ENCODE measurements at places on chromosomes 2 and 18. TPM values are rescaled to one million over a fixed set of nuclear protein-coding genes. Genes with fewer than 3 reads are reported as not detected.
A peak's percentile ranks its signal among the peaks of the same experiment; 100 is the strongest.

Gene SIX2
- total RNA-seq: not detected

Gene CABYR
- 7.9 TPM for total RNA-seq

Gene SCN7A
- total RNA-seq: not detected

Gene RESP18
- not detected for total RNA-seq

DNA sequence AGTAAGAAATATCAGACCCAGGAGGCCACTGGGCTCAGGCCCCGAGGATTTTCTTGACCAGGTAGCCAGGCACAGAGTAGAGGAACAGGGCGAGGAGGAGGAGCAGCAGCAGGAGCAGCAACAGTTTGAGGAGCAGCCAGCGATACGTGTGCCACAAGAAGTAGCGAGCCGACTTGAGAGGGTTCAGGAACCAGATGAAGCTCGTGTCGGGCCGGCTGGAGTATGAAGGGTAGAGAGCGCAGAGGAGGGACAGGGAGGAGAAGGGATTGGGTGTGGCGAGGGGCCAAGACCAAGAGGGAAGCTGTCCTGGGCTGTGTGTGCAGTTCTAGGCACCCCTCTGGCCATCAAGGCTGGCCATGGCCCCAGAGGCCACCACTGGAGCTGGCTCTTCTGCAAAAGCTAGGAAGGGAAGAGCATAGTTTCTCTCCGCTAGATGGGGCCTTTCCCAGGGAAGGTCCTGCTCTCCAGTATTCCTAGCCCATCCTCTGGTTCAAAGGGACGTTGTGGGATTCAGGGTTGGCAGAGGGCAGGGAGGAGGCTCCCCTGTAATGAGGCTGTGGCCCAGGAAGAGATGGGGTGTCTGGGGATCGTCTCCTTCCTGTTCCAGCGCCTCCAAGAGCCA is 17.8 kb downstream of the OTOF start:
- DNase-seq: no peak

DNA sequence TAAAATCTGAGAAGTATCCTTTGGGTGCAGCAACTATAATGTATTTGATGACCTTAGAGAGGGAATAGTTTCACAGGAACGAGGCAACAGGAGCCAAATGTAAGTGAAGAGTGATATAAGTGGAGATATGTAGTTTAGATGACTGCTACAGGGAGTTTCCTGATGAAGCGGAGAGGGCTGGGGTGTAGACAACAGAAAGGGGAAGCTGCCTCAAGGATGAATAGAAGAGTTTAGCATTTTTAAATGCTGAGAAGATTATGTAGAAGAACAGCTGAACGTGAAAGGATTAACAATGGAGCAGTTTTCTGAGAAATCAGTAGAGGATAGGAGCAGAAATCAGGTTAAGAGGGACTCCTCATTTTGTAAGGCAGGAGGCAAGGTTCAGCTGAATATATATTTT is 133.3 kb downstream of the LCLAT1 start:
- DNase-seq: no peak

- DNase-seq: no peak
Observed at GRCh38 chr18:3960142-3960541, 495.0 kb downstream of the DLGAP1 start.

- DNase-seq: peak; percentile 49
Observed at GRCh38 chr2:72497763-72498162, 328.1 kb downstream of the EXOC6B start.

DNA sequence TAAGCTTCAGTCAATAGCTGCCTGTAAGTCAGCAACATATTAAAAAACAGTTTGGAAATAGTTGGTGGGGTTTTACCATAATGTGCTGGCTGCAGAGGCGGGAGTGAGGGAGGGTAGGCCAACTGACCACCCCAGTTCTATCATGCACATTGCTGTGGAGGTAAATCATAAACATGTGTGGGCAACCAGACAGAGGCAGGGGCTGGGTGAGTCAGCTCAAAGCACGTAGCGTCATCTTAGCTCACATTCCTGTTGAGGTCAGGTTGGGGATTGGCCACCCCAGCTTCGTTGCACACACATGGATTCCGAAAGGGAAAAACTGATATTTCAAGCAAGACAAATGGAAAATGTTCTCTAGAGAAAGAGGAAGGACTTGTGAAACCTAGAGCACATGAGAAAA is 19.5 kb downstream of the GPR45 start:
- DNase-seq: no peak

DNA sequence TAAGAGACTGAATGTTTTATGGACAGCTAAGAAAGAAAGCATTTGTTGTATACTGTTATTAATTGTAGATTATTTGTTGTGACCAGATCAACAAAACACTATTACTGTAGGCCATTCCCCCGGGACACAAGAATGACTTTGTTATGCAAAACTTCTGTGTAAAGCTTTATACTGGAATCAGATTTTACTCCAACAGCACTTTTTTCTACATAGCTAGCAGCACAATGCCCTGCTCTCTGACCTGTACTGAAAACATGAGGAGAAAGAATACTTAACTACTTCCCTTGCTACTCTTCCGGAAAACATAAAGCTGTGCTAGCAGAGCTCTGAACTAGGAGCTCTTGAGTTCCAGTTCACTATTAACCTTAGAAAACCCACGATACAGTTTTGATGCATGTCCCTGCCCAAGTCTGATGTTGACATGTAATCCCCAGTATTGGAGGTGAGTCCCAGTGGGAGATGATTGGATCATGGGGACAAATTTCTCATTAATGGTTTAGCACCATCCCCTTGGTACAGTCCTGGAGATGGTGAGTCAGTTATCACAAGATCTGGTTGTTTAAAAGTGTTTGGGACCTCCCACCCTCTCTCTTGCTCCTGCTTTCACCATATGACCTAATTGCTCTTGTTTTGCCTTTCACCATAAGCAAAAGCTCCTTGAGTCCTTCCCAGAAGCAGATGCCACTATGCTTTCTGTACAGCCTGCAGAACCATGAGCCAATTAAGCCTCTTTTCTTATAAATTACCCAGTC is 601.1 kb upstream of the PIK3C3 start:
- DNase-seq: no peak

All from A673 (cell line).